SK-N-MC (cell line): ENCODE measurements at places on chromosomes 2 and 18.

DNA sequence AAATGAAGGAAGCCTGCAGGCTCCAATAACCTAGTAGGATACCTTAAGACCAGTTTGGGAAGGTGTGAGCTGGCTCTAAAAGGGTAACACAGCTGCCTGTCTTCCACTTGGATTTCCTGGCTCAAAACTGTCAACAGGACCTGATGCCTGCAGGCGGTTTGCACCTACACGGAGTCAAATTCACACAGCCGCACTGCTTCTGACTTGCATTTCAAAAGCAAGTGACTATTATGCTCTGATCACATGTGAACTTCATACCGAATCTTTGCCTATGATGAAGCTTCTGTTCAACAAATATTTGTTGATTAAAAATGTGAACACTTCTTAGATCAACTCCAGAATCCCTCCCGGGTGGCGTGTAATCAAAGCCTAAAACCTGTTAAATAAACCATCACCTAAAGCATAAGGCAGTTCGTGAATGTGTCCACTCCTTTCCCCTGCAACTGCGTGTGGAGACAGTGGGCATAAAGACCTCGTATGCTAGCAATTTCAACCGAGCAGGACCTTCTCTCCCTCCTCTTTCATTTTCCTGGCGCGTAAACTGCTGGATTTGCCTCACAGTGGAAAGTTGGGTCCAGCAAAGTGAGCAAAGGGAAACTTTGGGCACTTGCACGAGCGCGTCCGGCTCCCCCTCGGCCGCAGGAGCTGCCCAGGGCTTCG is 784 bp downstream of the CRACDL start:
- DNase-seq: no peak

- no peak for DNase-seq
Observed at GRCh38 chr18:27226556-27227075, 41.5 kb upstream of the CHST9 start.

- DNase-seq: no peak
Observed at GRCh38 chr2:231191896-231192872, 6.2 kb upstream of the ARMC9 start.

GRCh38 chr2:18593496-18593895 is 4.1 kb upstream of the NT5C1B start:
- no peak for DNase-seq

GRCh38 chr2:69524799-69525198 is 87.6 kb upstream of the NFU1 start:
- no peak for DNase-seq

GRCh38 chr2:85996591-85996990 is 107.8 kb upstream of the ST3GAL5 start:
- no peak for DNase-seq

DNA sequence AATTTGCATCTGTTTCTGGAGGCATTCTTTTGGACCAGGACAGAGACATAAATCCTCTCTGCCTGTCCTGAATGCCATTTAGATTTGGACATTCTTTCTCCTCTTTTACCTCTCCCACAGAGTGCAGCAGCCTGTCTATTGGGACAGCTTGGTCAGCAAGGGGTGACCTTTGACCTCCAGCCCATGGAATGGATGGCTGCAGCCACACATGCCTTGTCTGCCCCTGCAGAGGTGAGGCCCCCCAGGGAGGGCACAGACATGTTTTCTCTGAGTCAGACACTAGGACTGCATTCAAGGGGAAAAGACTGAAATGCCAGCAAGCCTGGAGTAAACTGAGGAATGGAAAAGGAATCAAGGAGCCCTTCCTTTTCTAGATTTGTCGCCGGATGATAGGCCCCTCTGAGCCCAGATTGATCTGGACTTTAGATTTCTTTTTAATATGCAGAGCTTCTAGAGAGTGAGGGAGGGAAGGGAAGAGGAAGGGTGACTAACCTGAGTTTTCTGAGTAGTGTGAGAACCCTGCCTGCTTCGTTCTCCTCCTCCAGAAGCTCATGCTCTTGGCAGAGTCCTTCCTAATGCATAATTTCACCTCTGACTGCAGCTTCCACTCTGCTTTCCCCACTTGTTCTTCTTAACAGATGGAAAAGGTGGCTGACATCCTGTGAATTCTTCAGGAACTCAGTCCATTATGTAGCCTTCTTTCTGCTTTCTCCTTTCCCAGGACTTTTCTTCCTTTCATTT is 16.1 kb upstream of the TTLL4 start:
- DNase-seq: no peak

GRCh38 chr2:197613509-197613987 is 61.8 kb downstream of the RFTN2 start:
- DNase-seq: no peak

DNA sequence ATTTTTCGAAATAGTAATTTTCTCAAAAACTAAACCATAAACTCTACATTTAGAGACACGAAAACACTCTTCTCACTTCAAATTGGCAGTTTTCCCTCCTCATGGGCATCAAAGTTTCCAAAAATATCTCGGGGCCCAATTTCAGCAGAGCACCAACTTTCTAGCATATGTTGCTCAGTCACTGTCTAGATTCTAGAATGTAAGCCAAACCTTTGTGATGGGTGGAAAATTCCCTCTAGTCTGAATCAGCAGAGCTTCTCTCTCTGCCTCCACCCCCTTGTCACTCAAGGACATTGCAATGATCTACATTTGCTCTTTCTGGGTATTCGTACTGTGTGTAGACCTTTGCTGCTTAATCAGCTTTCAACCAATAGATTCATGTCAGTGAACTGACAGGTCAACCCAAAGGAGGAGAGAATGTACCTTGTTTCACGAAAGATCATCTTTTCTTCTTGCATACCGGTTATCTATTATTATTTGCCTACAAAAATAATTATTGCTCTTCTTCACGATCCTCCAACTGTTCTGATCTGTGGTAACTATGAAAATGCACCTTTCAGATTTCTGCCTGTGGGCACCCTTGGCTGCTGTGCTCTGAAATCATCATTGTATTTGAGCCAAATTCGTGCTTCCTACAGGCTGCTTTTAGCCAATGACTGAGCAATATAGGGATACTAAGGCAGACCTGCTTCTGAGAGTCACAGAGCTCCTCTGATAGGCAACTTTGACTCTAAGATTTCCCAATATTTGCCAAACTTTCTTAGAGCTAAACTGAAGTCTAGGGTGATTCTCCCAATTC is 38.7 kb upstream of the GLS start:
- DNase-seq: no peak

GRCh38 chr2:44948565-44949328 is 7.2 kb downstream of the SIX3 start:
- no peak for DNase-seq
